ENCODE measurements at places on chromosomes 2 and 18.

- DNase-seq = no peak
These were observed 1.6 kb upstream of the DNER start for GRCh38 chr2:229715895-229716507.

GRCh38 chr2:10529611-10530010 lies 81.5 kb upstream of the ODC1 start:
- no peak for DNase-seq

- no peak for DNase-seq
These were observed 30.2 kb downstream of the XDH start for GRCh38 chr2:31384351-31384750.

DNA sequence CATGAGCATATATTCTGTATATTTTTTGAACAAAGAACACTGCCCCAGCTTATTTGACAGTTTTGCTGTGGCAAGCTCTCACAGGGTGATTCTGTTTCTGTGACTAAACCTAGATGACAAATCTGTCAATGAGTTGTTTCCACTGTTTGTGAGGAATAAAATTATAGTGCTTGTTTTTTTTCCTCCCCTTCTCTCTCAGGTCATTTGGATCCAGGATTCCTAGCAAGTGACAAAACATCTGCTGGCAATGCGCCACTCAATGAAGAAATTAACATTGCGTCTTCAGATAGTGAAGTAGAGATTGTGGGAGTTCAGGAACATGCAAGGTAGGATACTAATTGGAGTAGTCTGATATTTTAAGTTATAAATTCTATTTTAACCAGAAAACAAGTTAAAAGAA lies 149.3 kb downstream of the HAUS1 start:
- no peak for DNase-seq

- no peak for DNase-seq
These were observed 18.9 kb upstream of the ELOA2 start for GRCh38 chr18:47054369-47054768.

All from Peyer's patch (tissue), 4 donors.